Stimulated activated memory B cell treated with anti-CD40 and anti-IgM and Interleukin-4, amounts not matched to agents 10 μg/mL and 1 μg/mL and 100 μg/mL, for 72 hours (primary cell): ENCODE measurements at places on chromosomes 1 and 21.

- H3K27me3 ChIP-seq: no peaks in the 10 kb centered on the region
- no peaks in the 10 kb centered on the region for H3K36me3 ChIP-seq
- H3K4me1 ChIP-seq: peaks cover 6% of the 10 kb centered on the region
- no peak within 1 kb of the TSS for H3K27ac ChIP-seq
Measured at GRCh38 chr1:247824023-247824422, at the start of gene OR14A16. Gene OR14A16, minus strand, starts transcription at chr1:247824119. Its CDS starts 8,390 bp downstream, at chr1:247815729.

DNA sequence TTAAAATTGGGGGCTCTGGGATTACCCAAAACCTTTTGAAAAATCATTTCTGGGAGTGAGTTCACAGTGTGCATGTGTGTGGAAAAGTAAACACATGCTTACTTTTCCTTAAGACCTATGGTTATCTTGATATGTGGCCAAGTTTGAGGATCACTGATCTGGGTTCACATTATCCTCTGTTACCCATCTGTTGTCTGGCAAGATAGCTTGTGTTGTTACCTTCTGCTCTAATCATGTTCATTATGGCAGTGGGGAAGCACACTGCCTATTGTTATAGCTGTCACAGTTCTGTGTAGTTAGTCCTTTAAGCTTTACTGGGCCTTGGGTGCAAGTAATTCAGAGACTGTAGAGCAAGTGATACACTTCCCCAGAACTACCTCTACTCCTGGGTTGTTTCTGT lies 5.0 kb downstream of the CTBS start:
- H3K4me3 ChIP-seq: no peak overlapping the region
- ATAC-seq: no peak
- no peaks in the 10 kb centered on the region for H3K27me3 ChIP-seq
- H3K4me1 ChIP-seq: peaks cover 43% of the 10 kb centered on the region
- H3K27ac ChIP-seq: no peak overlapping the region
- H3K36me3 ChIP-seq: peaks cover 39% of the 10 kb centered on the region

- no peaks in the 10 kb centered on the region for H3K27me3 ChIP-seq
- no peaks in the 10 kb centered on the region for H3K4me1 ChIP-seq
- H3K36me3 ChIP-seq: no peaks in the 10 kb centered on the region
- no peak overlapping the region for H3K4me3 ChIP-seq
Measured at GRCh38 chr1:95554408-95554807, 320.4 kb downstream of the RWDD3 start.

- H3K4me3 ChIP-seq: peak overlapping the region; percentile 40
- peaks cover 67% of the 10 kb centered on the region for H3K4me1 ChIP-seq
- no peaks in the 10 kb centered on the region for H3K27me3 ChIP-seq
Measured at GRCh38 chr1:32992489-32993323, 28.1 kb upstream of the RNF19B start.

- H3K36me3 ChIP-seq: no peaks in the 10 kb centered on the region
- H3K27ac ChIP-seq: no peak overlapping the region
- ATAC-seq: no peak
- H3K4me1 ChIP-seq: no peaks in the 10 kb centered on the region
- H3K27me3 ChIP-seq: peaks cover 35% of the 10 kb centered on the region
Measured at GRCh38 chr1:162137179-162137960, 67.9 kb downstream of the NOS1AP start.

DNA sequence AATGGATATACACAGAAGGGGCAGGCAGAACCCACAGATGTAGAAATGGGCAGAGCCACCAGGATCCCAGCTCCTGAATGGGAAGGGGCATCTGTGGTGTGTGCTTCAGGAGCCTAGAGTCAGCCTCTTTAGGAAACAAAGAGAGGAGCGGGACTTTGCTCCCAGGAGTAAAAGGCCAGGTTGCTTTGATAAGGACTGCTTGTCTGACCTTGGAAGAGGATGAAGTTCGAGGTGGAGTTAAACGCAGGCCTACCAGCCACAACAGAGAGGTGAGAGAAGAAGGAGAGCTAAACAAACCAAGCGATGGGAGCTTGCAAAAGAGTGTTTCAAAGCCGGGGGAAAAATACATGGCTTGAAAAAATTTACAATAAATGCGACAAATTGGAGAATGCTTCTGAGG lies 49.9 kb upstream of the TMPRSS2 start:
- no peaks in the 10 kb centered on the region for H3K36me3 ChIP-seq
- no peak overlapping the region for H3K4me3 ChIP-seq
- H3K4me1 ChIP-seq: peaks cover 9% of the 10 kb centered on the region
- ATAC-seq: no peak
- H3K27ac ChIP-seq: no peak overlapping the region

GRCh38 chr1:219755234-219755633 lies 142.3 kb upstream of the ZC3H11B start:
- H3K36me3 ChIP-seq: no peaks in the 10 kb centered on the region
- H3K27ac ChIP-seq: no peak overlapping the region
- ATAC-seq: no peak
- no peaks in the 10 kb centered on the region for H3K4me1 ChIP-seq
- H3K4me3 ChIP-seq: no peak overlapping the region
- peaks cover 30% of the 10 kb centered on the region for H3K27me3 ChIP-seq

DNA sequence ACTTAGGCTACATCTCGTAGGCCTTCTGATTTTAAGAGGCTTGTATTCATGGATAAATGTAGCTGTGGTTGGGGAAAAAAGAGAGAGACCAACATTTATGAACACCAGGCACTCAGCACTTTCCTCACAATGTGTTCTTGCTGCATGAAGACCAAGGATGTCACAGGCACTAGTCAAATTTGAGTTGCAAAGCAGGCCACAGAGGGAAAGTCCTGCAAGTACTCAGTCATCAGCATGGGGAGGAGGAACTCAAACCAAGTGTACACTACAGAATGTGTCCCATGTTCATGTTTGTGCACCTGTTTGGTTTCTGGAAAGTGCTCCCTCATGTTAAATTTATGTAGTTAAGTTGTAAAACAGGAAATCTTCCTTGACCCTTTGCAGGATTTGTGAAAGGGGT lies 8.7 kb upstream of the MAP3K7CL start:
- peak; percentile 93 for ATAC-seq
- peak overlapping the region; percentile 88 for H3K27ac ChIP-seq
- peaks cover 66% of the 10 kb centered on the region for H3K4me1 ChIP-seq
- peaks cover 10% of the 10 kb centered on the region for H3K36me3 ChIP-seq
- peak overlapping the region; percentile 75 for H3K4me3 ChIP-seq
